Activated B cell treated with CpG ODN at 0.5 μM for 24 hours (primary cell): ENCODE measurements at places on chromosomes 11 and 22. TPM values are rescaled to one million over a fixed set of nuclear protein-coding genes. Genes with fewer than 3 reads are reported as not detected.

- no peak overlapping the region for H3K27ac ChIP-seq
- no peaks in the 10 kb centered on the region for H3K36me3 ChIP-seq
Observed at GRCh38 chr11:44034639-44035038, 13.1 kb upstream of the ACCSL start.

DNA sequence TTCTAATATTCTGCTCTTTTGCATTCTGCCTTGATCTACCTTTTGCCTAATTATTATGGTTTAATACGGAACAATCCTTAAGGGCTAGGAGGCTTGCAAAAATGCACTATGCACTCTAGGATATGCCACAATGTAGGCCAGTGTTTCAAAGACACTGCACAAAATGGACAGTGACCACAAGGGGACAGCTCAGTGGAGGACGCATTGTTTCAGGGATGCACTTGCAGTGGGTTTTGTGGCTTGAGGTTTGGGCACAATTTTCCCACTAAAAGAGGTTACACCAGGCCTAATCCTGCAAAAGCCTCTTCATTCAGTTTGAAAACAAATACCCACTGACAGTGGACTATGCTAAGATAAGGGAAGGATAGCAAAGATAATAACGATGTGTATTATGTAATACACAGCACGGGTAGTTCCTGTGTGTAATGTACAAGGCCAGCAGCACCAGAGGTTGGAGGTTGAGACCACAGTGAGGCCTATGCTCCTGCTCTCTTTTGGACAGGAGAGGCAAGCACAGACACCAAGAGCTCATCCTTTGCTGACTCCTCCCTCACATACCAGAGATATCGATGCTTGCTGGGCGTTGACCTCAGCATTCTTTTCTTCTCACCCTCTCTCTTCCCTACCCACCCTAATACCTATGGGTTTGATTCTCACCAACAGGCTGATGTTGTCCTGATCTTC, 12.7 kb downstream of the MAP6 start:
- no peak overlapping the region for H3K4me3 ChIP-seq
- no peak for DNase-seq
- no peak overlapping the region for H3K27ac ChIP-seq
- no peaks in the 10 kb centered on the region for H3K36me3 ChIP-seq

- H3K27ac ChIP-seq: no peak overlapping the region
- no peaks in the 10 kb centered on the region for H3K36me3 ChIP-seq
- DNase-seq: no peak
- H3K27me3 ChIP-seq: peaks cover 73% of the 10 kb centered on the region
- H3K4me3 ChIP-seq: no peak overlapping the region
Observed at GRCh38 chr11:43573873-43574272, 106.7 kb upstream of the HSD17B12 start.

- H3K27ac ChIP-seq: peak overlapping the region; percentile 80
- H3K36me3 ChIP-seq: no peaks in the 10 kb centered on the region
- no peak for DNase-seq
- peaks cover 61% of the 10 kb centered on the region for H3K4me1 ChIP-seq
- H3K27me3 ChIP-seq: no peaks in the 10 kb centered on the region
Observed at GRCh38 chr11:104916442-104916841, 18.2 kb upstream of the CASP12 start.

DNA sequence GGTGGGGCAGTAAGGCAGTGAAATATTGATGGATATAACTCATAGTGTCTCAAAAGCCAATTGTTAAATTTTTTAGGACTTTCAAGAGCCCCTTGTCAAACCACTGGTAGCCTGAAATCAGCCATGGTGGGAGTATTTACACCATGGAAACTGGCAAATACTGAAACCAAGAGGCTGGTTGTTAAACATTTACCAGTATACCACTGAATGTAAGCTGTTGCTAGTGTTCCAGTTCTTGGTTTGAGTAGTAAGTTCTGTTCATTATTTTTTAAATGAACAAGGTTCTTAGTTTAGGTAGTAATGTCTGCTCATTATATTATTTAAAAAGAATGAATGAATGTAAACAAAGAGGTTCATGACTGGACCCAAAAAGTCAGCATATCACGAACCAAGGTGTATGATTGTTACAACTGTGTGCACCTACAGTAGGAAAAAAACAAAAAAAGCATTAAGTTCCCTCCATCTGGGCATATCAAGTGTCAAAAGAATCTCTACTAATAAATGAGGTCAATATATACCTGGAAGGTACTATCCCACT, 4.5 kb upstream of the EIF3F start:
- H3K27ac ChIP-seq: no peak overlapping the region
- no peaks in the 10 kb centered on the region for H3K27me3 ChIP-seq

- peak overlapping the region; percentile 82 for H3K4me3 ChIP-seq
- peaks cover 18% of the 10 kb centered on the region for H3K4me1 ChIP-seq
- DNase-seq: peak; percentile 41
- peaks cover 6% of the 10 kb centered on the region for H3K36me3 ChIP-seq
- peak overlapping the region; percentile 57 for H3K27ac ChIP-seq
Observed at GRCh38 chr11:1335811-1336761, 26.7 kb upstream of the TOLLIP start.

- H3K4me1 ChIP-seq: no peaks in the 10 kb centered on the region
- no peaks in the 10 kb centered on the region for H3K27me3 ChIP-seq
- DNase-seq: no peak
- H3K36me3 ChIP-seq: no peaks in the 10 kb centered on the region
- no peak overlapping the region for H3K27ac ChIP-seq
Observed at GRCh38 chr11:86760577-86760976, 39.8 kb upstream of the PRSS23 start.

The OR52N4 gene
- total RNA-seq: 1.1 and 2.2 TPM in 2 replicates

The SPON1 gene
- total RNA-seq: not detected in 2 replicates
